NCI-H187 treated with DMSO at 0.1 percent for 48 hours (cell line): ENCODE measurements at places on chromosomes 16 and 17.

DNA sequence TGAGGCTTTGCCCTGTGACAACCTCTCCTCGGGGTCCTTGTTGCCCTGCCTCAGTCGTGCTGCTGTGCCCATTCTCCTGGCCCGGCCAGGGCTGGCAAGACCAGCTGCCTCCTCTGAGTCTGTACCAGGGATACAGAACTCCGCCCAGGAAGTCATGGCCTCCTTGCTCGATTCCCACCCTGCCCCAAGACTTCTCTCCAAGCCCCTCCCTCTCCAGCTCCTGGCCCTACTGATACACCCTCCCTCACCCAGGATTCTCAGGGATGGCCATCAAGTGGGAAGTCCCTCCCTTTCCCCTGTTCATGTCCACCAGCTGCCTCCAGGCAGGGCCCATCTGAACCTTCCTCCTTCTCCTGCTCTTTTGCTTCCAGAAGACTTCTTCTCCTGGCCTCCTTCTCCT lies 11.2 kb upstream of the TMEM208 start:
- no peak for DNase-seq

GRCh38 chr17:57645950-57646665 lies 99.0 kb downstream of the CCDC182 start:
- DNase-seq: no peak

GRCh38 chr17:58121925-58122324 lies 26.3 kb upstream of the OR4D1 start:
- DNase-seq: no peak

GRCh38 chr16:9296271-9296590 lies 204.8 kb downstream of the HAPSTR1 start:
- no peak for DNase-seq

DNA sequence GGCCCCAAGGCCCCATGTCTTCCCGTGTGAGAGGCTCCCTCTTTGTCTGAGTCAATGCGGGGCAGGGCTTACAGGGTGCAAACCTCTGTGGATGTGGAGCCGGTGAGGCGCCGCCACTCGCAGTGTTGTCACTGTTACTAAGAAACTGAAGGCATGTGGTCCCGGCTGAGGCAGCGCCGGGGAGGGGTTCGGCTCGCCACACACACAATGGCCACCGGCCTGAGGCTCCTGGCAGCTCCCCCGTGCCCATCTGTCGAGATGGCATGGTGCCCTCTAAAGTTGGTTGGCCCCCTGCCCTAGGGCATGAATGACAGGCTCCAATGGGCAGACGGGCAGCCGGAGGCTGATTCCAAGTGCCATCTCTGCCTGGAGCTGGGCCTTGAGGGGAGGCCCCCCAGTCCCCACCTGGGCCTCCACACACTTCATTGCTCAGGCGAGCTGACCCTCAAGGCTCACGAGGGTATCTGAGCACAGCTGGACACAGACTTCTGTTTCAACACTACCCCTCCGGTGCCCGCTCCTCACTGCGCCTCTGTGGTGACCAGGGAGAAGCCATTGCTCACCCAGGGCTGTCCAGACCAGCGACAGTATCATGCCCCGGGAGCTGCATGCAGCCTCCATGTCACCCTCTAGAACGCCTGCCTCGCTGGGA lies 137.2 kb downstream of the C16orf78 start:
- DNase-seq: no peak

DNA sequence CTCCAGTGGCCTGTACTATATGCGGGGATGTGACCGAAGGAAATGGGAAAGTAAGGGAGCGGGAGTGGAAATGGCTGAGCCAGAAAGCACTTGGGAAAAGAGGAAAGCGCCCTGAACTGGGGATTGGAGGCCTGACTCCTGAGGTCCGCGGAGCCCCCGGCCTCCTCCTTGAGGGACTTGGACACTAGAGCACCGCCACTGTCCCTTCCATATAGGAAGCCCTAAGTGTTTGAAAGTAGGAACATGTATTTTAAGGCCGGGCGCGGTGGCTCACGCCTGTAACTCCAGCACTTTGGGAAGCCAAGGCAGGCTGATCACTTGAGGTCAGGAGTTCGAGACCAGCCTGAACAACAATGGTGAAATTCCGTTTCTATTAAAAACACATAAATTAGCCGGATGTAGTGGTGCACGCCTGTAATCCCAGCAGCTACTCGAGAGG lies 530 bp upstream of the ZDHHC7 start:
- DNase-seq: no peak
